ENCODE measurements at places on chromosomes 5 and 9.
A peak's percentile ranks its signal among the peaks of the same experiment; 100 is the strongest.

- DNase-seq = no peak
Observed at GRCh38 chr9:23736293-23736692, 89.7 kb downstream of the ELAVL2 start.

DNA sequence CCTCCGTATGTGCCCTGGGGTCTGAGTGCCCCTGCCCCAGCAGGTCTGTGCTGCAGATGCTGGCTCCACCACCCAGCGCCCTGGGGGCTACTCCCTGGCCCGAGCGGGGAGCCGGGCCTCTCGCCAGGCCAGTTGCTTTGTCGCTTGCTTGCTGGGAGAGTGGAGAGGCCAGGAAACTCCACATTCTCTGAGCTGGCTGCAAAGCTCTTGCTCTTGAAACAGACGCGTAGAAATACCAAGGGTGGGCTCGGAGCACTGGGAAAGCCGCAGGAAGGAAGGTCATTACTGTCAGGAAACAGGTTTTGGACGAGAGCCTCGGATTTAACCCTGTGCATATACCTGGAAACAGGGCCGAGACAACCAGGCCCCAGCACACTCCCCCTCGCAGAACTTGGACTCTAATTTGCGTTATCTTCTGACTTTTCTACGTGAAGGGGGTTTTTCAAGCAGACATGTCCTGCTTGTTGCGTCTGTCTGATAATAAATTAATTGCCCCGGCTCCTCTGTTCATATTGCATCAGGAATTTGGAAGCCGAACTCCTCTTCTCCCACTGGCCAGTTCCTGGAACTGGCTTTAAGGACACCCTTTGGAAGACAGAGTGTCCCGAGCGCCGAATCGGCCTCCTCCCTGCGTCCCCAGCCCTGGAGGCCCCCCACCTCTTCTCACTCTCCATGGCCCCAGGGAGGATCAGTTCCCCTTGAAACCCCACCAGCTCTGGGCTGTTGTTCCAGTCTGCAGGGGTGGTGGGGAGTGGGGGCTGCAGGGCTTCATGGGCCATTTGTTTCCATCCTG, 11.2 kb downstream of the ADAMTSL2 start:
- DNase-seq = no peak

GRCh38 chr9:33221568-33221884, 18.4 kb upstream of the SPINK4 start:
- DNase-seq = no peak

- no peak for DNase-seq
Observed at GRCh38 chr5:131981516-131981915, 29.9 kb downstream of the ACSL6 start.

DNA sequence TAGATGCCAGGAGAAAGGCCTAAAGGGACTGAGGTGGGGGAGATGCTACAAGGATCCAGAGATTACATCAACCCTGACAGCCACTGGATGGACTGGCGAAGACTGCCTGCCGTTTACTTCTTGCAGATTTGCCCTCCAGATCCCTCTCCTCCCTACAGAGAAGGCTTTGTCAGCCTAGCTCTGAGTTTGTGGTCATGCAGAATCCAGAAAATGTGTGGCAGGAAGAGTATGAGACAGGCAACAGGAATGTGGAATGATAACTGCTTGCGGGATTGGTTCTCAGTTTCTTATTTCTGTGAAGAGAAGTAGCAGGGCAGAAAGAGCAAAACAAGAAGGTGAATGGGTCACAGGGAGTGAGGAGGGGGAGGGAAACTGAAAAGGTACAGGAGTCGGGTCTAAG, 129.6 kb downstream of the TLE1 start:
- DNase-seq = no peak

GRCh38 chr5:34791761-34792244, 47.2 kb upstream of the TTC23L start:
- no peak for DNase-seq

DNA sequence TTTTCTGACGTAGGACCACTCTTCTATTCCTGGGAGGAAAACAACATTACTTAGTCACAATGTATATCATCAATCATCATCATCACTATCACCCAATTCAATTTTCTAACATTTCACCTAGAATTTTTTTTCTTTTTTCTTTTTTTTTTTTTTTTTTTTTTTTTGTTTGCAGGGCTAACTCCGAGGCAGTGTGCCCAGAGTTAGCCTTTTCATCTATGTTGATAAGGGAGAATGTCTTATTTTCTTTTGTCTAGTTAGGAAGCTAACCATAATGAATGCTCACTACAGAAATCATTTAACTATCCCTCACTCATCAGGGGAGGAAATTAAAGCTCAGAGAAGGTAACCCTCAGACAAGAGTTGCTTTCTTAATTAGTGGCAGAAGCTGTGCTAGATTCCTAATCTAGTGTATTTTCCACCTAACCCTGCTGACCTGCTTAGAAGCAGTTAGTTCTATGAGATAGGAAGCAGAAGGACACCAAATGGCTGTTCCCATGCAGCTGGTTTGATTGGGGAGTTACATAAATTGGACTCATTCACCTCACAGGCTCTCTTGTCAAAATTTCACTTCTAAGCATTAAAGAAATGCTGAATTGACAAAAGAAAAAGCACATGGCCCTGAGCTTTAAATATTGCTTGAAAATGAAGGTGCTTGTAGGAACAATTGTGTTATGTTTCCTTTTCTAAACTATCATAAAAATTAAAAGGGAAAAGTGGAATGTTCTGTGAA, 8.6 kb upstream of the PRRC1 start:
- no peak for DNase-seq

DNA sequence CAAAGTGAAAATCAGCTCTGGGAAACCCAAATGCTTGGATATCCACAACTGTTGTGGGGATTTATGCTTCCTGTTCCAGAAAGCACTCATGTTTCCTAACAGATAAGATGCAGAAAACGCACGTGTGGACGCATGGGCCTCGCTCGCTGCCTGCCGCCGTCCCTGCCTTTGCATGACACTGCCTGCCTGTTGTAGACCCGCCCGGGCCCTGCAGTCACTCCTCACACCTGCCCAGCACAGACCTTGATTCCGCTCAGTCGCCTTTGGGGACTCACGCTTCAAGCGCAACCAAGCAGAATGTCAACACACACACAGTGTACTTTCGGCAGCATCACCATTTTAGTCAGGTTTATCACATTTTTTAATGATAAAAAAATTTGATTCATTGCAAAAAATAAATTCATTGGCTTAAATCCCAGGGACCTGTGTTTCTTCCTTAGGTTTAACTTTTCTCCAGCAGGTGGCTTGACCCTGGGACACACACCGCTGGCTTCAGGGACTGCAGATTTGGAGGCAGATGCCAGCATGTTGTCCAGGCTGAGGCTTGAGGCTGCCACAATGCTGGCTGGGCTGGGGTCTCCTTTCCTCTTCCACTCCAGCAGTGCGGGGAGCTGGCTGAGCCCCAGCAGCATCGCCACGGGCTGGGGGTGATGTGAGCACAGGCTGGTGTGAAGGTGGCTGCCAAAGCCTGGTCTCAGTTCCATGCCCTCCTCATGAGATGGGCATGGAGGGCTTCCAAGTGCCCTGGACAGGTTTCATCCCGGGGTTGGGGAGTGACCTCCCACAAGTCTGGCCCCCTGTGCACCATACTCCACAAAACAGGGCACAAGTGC, 416.9 kb upstream of the IRX4 start:
- no peak for DNase-seq

- DNase-seq = no peak
Observed at GRCh38 chr5:22643356-22643755, 209.8 kb downstream of the CDH12 start.

DNA sequence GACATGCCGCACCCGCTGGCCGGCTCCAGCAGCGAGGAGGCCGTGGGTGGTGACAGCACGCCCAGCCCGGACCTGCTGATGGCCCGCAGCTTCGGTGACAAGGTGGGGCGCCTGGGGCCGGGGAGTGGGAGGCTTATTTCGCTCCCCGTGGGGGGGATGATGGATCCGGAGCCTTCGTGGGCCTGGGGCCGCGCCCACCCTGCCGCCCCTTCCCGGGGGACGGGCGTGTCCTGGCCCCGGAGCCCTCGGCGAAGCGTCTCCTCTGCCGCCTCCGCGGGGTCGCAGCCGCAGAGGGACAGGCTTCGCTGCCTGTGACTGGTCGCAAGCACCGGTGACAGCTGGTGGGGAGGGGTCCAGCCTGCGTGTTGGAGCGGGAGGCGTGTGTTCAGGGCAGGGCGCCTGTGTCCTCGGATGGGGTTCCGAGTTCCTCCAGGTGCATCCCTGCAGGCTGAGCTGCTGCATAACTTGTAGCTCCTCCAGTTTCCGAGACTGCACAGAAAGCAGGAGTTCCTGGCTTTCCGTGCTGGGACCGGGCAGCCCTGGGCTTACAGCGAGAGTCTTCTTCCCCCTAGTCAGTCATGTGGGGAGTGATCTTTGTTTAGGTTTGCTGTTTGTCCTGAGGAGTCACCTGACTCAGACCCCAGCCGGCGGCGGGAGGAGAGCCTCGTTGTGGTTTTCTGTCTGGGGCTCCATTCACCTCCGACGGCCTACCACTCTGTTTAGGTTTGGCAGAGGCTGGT, 666 bp downstream of the SNX30 start:
- DNase-seq = peak; percentile 63

DNA sequence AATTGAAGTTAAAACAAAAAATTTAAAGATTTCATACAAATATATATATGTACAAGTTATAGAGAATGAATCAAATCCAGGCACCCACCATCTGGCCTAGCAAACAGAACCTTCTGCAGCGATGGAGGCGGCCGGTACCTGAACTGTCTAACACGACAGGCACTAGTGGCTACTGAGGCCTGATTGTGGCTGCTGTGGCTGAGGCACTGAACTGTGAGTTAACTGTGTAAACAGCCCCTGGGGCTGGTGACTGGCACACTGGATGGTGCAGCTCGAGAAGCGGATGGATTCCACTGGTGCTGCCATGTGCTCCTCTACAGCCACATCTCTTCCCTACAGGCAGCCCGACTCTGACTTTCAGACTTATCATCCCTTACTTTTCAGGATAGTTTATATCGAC, 82.4 kb downstream of the RAPGEF1 start:
- DNase-seq = no peak

- no peak for DNase-seq
Observed at GRCh38 chr9:136552117-136552703, 6.4 kb upstream of the NOTCH1 start.

DNA sequence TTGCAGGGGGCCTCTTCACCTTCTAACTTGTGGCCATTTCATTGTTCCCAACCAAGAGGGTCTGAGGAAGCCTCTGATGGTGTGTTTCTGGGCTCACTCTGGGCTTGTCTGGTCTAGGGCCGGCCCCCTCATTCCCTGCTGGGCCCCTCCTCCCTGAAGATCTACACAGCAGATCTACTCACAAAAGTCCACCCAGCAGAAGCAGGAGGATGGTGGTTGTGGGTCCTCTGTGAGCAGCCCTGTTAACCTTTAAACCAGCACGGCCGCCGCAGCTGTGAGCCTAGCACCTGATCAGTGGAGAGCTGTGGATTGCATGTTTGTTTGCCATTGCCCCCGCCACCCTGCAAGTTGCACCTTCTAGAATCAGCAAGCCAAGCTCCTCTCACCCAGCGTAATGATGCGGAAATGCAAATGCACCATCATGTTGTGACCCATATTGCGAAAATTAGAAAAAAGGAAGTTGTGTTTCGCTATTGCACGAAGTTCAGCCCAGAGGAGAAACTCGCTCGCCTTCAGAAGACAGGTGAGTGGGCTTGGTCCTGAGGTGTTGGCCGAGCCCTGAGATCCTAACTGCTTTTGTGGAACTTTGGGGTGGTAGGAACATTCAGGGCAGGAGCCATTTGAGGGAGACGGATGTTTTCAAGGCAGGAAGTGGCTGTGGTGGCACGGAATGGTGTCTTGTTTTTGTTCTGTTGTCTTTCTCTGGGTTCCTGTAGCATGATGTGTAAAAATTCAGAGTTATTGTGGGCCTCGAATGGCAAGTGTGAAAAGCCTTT, 16.7 kb downstream of the FGD3 start:
- DNase-seq = peak; percentile 89

DNA sequence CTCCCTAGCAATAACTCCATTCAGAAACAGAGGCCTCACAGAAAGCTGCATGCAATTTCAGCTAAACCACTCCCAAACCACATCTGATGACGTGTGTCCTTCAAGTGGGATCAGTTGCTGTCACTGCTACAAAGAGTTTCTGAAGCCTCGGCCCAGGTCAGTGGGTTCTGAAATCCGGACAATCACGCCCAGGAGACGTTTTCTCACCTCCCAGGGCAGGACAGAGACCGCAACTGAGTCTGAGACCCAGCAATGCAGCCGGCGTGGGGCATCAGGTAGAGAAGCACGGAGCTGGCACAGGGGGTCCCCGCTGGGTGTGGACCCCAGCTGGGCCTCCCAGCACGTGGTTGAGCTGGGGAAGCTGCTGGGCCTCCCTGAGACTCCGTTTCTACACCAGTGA, 2.6 kb upstream of the UBE2QL1 start:
- DNase-seq = no peak

DNA sequence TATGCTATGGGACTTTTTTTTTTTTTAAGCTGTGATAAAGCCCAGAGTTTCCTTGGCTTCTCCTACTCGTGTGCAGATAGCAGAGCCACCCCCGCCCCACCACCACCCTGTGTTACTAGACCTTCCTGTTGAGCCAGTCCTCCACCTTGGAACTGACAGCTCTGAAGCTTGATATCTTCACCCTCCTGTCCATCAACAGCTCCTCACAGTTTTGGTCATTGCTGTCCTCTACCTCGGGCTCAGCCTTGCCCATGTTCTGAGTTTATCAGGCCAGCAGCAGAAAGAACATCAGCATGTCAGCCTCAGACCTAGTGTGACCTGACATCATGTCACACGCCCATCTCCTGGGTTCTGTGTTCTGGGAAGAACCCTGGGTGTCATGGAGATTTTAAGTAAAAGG, 167.1 kb upstream of the RAI14 start:
- no peak for DNase-seq

GRCh38 chr5:64685866-64686265, 4.4 kb upstream of the SHISAL2B start:
- DNase-seq = no peak

DNA sequence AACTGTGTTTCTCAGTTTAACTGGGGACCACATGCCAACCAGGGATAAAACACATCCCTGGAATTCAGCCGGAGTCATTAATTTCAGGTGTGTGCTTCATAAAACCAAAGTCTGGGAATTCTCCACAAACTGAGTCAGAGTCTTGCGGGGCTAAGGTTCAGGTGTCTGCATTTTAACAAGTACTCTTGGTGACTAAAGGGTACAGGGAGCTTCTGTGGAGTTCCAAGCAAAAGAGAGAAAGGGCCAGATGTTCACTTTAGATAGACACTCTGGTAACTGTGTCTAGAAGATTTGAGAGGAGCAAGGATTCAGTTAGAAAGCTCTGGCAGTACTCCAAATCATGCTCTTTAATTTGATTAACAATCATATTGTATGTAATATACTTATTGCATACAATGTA, 4.0 kb downstream of the NADK2 start:
- DNase-seq = no peak
